Liver (tissue), 10 donors: ENCODE measurements at places on chromosomes 12 and 14. TPM values are rescaled to one million over a fixed set of nuclear protein-coding genes. Genes with fewer than 3 reads are reported as not detected.
A peak's percentile ranks its signal among the peaks of the same experiment; 100 is the strongest.

Gene BICDL1
- 2.1 TPM for total RNA-seq

Gene TAS2R7
- 0.42 TPM for total RNA-seq

Gene FERMT2
- total RNA-seq: 34.8 TPM

Gene TEX22
- 0.14 TPM for total RNA-seq

- no peaks in the 10 kb centered on the region for H3K27me3 ChIP-seq
- no peak within 1 kb of the TSS for H3K4me3 ChIP-seq
- DNase-seq: peak; percentile 75
- peaks cover 18% of the 10 kb centered on the region for H3K4me1 ChIP-seq
- peak within 1 kb of the TSS; percentile 25 for H3K27ac ChIP-seq
Observed at GRCh38 chr14:99793213-99794150, at the start of gene EML1. TSS of gene EML1 (plus strand) at chr14:99793413. CDS start at chr14:99793477, 64 bp downstream.

DNA sequence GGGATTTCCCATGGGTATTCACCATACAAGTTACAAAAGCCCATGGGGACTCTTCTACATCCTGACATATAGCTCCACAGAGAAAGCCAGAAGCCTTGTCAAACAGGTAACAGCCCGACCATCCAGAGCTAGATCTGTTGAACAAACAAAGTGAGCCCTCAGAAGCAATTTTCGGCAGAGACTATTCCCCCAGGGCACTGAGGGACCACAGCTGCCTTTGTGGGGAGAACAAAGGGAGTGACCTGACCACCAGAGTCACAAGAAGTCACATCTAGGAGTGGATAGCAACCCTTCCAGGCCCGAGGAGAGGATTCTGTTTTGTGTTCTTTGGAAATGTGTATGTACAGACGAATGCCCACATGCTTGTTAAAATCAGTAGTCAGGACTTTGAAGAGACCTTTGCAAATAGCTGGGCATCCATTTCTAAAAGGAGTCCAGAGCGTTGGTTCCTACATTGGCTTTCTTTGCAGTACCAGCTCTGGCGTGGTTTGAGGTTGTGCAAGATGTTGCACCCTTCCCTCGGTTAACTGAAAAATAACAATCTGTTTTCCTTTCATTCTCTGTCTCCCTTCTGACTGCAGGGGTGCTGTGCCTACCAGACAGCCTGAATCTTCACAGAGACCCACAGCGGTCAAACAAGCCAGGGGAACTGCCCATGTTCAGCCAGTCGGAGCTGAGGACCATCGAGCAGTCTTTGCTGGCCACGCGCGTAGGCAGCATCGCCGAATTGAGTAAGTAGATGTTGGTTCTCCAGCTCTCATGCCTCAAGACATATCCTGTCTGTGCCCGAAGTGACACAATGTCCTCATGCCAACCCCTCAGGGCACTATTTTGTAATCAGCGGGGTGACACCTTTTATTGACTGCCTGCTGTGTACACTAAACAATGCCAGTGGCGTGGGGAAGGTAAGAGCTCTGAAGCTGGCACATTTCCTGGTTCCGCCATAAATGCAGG is 165.4 kb upstream of the PWP1 start:
- DNase-seq: no peak
- H3K27ac ChIP-seq: no peak overlapping the region
- peaks cover 10% of the 10 kb centered on the region for H3K4me1 ChIP-seq
- no peaks in the 10 kb centered on the region for H3K36me3 ChIP-seq

GRCh38 chr12:80352474-80352873 is 91.6 kb upstream of the PTPRQ start:
- H3K27me3 ChIP-seq: peaks cover 2% of the 10 kb centered on the region
- no peaks in the 10 kb centered on the region for H3K36me3 ChIP-seq
- H3K4me3 ChIP-seq: no peak overlapping the region
- H3K27ac ChIP-seq: no peak overlapping the region
- DNase-seq: no peak
- H3K4me1 ChIP-seq: no peaks in the 10 kb centered on the region

DNA sequence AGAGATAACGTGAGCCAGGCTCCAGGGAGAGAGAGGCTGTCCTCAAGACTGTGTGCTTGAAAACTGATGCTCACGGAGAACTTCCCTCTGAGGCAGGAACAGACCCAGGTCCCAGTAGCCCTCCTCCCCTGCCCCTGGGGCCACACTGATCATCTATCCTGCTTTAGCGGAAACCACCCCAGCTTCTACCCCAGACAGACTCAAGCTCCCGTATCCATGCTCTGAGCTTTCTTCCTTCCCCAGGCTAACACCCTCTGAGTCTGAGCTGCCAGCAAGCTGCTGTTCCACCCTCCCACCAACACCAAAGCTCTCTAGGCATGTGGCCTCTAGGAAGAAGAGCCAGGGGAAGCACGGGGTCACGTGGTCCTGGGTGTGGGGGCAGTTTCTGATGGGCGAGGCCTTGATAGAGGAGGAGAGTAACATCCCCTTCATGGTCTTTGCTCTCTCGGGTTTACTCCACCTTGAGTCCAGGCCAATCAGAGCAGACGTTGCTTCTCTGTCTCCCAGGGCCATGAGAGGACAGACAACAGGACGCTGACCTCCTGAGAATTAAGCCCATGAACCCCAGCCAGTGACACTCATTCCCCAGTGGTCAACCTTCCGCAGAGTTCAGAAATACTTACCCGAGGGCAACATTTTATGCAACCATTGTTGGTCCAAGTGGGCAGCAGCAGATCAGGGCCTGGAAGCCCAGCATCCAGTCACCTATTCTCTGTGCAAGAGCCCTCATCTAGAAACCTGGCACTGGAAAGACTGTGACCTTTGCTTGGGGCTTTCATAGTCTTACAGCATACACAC is 1.4 kb downstream of the PCK2 start:
- H3K4me3 ChIP-seq: peak overlapping the region; percentile 82
- H3K27ac ChIP-seq: peak overlapping the region; percentile 93
- peaks cover 73% of the 10 kb centered on the region for H3K4me1 ChIP-seq
- peaks cover 20% of the 10 kb centered on the region for H3K36me3 ChIP-seq
- DNase-seq: peak; percentile 86

DNA sequence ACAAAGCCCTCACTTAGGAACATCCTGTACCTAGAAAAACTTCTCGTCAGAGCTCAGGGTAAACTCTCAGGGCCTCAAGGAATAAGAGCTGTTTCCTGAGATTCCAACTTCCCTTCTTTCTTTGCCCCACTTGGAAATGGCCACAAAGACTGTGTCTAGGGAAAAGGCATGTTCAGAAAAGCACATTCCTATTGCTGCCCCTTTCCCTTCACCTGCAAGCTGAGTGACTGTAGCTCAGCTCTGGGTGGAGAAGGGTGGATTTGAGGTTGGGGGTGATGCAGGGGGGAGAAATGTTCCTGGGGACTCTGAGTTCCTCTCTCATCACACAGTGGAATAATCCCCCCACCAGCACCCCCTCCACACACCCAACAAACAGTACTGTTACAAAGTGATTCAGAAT is 6.8 kb downstream of the ENDOU start:
- no peak overlapping the region for H3K4me3 ChIP-seq
- no peak overlapping the region for H3K27ac ChIP-seq
- peaks cover 3% of the 10 kb centered on the region for H3K36me3 ChIP-seq

DNA sequence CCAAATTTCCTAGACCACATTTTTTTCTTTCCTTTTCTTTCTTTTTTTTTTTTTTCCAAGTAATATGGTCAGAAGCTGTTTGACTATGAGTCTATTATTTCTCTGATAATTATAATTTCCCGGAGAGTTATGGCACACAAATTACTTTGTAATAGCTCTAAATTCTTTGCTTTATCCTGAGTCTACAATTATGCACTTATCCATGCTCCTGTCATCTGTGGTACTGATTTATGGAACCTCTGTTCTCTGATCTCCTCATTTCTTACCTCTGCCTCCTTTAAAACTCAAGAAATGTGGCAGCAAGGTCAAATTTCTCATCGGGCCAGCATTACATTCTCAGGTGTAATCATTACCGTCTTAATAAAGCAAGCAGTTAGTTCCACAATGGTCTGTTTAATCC is 282.1 kb downstream of the PAWR start:
- H3K27ac ChIP-seq: no peak overlapping the region
- H3K4me3 ChIP-seq: no peak overlapping the region
- H3K4me1 ChIP-seq: no peaks in the 10 kb centered on the region

- no peaks in the 10 kb centered on the region for H3K4me1 ChIP-seq
- H3K4me3 ChIP-seq: no peak overlapping the region
- no peaks in the 10 kb centered on the region for H3K36me3 ChIP-seq
- no peak for DNase-seq
- no peak overlapping the region for H3K27ac ChIP-seq
Observed at GRCh38 chr12:104490850-104491249, 34.1 kb downstream of the CHST11 start.

GRCh38 chr12:63206494-63206893 is 55.5 kb upstream of the AVPR1A start:
- H3K4me3 ChIP-seq: no peak overlapping the region
- no peaks in the 10 kb centered on the region for H3K27me3 ChIP-seq
- H3K4me1 ChIP-seq: peaks cover 12% of the 10 kb centered on the region
- H3K36me3 ChIP-seq: no peaks in the 10 kb centered on the region
- no peak for DNase-seq

GRCh38 chr12:6140651-6141447 is 16.4 kb upstream of the VWF start:
- peak overlapping the region; percentile 66 for H3K27ac ChIP-seq
- H3K4me1 ChIP-seq: peaks cover 6% of the 10 kb centered on the region
- DNase-seq: no peak
- H3K27me3 ChIP-seq: no peaks in the 10 kb centered on the region

- DNase-seq: no peak
- no peaks in the 10 kb centered on the region for H3K27me3 ChIP-seq
- no peaks in the 10 kb centered on the region for H3K36me3 ChIP-seq
- no peak overlapping the region for H3K27ac ChIP-seq
Observed at GRCh38 chr12:132466241-132467201, 23.4 kb upstream of the FBRSL1 start.

GRCh38 chr12:30043151-30043847 is 259.6 kb upstream of the TMTC1 start:
- no peak overlapping the region for H3K27ac ChIP-seq
- H3K4me1 ChIP-seq: no peaks in the 10 kb centered on the region
- no peaks in the 10 kb centered on the region for H3K36me3 ChIP-seq
- H3K27me3 ChIP-seq: no peaks in the 10 kb centered on the region
- no peak overlapping the region for H3K4me3 ChIP-seq

GRCh38 chr12:10305411-10305810 is 2.3 kb upstream of the KLRD1 start:
- H3K27ac ChIP-seq: no peak overlapping the region
- H3K27me3 ChIP-seq: no peaks in the 10 kb centered on the region
- no peak for DNase-seq

DNA sequence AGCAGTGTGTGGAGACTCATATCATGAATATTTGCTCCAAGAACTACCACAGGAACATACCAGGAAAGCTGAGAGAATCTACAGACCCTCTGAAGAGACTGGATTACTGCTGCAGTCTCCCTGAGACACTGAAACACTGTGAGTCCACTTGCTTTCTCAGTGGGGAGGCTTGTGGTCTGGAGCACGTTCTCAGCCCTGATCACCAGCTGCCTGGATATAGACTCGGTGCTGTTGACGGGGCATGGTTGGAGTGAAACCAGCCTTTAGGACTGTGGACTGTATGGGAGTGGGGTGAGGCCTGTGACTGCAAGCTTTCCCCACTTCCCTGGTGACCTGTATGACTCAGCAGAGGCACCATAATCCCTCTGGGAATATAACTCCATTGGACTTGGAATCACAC is 525.8 kb upstream of the FBXO33 start:
- H3K4me3 ChIP-seq: no peak overlapping the region
- H3K36me3 ChIP-seq: no peaks in the 10 kb centered on the region
- H3K27ac ChIP-seq: no peak overlapping the region
- DNase-seq: no peak

DNA sequence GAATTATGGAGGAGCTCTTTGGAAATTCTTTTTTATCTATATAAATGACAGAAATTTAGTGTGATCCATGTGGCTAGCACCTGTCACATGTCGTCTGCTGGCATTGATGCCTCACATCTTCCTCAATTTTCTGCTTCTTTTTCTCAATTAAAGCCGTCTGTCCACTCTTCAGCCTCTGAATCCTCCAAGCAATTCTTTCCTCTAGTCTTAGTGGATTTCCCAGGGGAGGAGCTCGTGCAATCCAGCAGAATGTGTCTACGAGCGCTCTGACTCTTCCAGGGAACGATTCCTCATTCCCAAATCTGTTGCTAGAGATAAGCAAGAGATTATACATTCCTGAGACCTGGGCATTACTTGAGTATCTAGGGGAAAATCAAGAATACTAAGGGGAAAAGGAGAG is 176.6 kb downstream of the EMP1 start:
- no peaks in the 10 kb centered on the region for H3K27me3 ChIP-seq
- DNase-seq: no peak
